Coronary artery (tissue), 2 donors: ENCODE measurements at places on chromosomes 7 and 10.

DNA sequence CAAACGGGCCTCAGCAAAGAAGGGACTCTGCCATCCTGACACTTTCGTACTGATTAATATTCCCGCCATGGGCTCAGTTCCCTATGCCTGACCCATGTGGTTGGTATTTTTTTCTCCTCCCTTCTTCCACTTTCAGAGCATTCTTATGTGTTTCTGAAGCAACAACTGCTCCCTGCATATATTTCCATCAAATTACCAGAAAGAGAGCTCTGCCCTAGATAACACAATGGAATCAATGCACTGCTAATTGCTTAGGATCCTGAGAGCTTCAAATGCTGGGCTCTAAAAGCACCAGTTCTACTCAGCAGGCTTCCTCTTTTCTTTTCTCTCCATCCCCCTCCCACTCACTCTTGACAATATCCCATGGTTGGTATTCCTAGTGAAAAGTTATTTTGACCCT is 5.3 kb downstream of the TECTB start:
- no peak for DNase-seq

DNA sequence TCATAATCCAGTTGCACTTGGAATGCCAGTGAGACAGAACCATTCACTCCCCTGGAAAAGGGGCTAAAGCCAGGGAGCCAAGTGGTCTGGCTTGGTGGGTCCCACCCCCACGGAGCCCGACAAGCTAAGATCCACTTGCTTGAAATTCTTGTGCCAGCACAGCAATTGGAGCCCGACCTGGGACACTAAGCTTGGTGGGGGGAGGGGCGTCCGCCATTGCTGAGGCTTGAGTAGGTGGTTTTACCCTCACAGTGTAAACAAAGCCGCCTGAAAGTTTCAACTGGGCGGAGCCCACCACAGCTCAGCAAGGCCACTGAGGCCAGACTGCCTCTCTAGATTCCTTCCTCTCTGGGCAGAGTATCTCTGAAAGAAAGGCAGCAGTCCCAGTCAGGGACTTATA is 200.7 kb upstream of the NPSR1 start:
- no peak for DNase-seq

GRCh38 chr7:95646350-95646749 is 50.0 kb upstream of the PDK4 start:
- no peak for DNase-seq

- DNase-seq = no peak
Measured at GRCh38 chr7:78195281-78195680, 396.7 kb downstream of the PHTF2 start.

DNA sequence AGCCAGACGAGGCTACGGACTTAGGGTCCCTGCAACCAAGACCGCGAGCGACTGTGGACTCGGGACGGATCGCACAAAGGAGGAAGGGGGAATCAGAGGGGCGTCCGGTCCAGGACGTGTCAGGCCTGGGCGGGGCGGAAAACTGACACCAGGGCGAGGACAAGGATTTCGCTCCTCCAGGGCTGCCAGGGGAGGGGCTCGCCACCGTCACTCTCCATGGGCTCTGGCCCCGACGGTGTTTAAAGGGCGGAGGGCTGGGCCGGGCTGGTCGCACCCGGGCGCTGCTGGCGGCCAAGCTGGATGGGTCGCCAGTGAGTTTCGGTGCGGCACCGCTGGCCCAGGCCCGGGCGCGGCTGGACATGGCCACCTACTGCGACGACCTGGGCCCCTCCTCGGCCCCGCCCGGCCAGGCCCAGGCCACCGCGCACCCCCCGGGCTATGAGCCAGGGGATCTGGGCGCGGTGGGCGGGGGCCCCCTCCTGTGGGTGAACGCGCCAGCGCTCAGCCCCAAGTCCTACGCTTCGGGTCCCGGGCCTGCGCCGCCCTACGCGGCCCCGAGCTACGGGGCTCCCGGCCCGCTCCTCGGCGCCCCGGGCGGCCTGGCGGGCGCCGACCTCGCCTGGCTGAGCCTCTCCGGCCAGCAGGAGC is at the start of gene FOXI2:
FOXI2 (plus strand) TSS at position 271 of the 648 bp plus-strand sequence; CDS start at position 360, 89 bp downstream.
- DNase-seq = no peak

DNA sequence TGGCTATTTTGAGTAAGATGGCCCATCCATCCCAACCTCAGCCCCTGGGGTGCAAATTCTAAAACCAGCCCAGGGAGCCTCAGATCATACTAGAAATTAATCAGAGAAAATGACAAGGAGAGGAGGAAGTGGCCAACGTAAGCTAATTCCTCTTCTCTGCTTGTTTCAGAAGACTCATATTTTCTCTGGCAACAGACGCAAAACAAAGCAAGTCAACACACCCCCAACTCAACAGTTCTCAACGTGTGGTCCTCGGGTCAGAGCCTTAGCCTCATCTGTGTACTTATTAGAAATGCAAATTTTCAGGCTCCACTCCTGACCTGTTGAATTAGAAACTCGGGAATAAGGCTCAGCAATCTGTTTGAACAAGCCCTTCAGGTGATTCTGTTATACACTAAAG is 413.9 kb upstream of the AUTS2 start:
- DNase-seq = no peak

- DNase-seq = no peak
Measured at GRCh38 chr10:48274636-48275035, at the start of gene FRMPD2. Gene FRMPD2 (minus strand): TSS chr10:48274696. CDS start chr10:48274567, 129 bp downstream.
